Effector CD4-positive, alpha-beta T cell (primary cell): ENCODE measurements at places on chromosomes 5 and 9.

DNA sequence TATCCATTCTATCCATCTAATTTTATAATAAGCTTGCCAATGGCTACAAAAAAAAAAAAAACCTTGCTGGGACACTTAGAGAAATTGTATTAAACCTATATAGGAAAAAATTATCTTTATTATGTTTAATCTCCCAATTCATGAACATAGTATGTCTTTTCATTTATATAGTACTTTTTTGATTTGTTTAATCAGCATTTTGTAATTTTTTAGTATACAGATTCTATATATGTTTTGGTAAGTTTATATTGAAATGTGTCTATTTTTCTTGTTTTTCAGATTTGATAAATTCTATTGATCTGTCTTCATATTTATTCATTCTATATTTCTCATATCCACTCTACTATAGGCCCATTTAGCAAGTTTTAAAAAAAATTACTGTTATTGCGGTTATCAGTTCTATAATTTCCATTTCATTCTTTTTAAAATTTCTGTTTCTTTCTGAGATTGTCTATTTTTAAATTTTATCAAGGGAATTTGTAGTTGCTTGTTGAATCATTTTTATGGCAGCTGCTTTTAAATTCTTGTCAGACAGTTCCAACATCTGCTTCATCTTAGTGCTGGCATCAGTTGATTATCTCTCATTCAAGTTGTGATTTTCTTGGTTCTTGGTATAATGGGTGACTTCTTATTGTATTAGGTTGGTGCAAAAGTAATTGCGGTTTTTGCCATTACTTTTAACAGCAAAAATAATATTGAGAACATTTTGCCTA is 170.1 kb upstream of the S1PR3 start:
- DNase-seq, result no peak

DNA sequence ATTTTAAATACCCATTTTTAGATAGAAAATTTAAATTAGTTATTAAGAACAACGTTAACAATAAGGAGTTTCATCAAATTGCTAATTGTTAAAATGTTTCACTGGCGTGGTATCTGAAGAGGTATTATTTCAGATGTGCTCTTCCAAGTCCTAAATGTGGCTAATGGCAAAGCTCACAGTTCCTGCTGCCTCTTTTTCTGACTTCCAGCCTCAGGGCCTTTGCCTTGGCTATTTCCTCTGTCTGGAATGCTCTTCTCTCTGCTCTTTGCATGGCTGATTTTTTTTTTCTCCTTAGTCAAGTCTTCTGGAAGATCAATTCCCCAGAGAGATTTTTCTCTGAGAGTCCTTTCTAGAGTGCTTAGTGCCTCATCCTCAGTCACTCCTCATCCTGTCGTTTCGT is 9.6 kb upstream of the SSBP2 start:
- no peak for DNase-seq

DNA sequence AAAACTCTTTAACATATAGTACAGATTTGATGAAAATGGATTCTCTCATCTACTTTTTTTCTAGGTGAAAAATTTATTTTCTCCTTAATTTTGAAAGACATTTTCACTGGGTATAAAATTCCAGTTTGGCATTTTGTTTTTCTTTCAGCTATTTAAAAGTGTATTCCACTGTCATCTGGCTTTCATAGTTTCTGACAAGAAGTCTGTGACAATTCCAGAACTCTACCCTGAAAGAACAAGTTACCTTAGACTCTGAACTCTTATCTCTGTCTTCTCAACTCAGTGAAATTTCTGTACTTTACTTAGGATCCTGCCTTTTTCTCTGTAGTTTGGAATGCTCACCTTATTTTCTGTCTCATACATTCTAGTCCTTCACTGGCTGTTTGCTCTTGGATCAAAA is 161.7 kb downstream of the RANBP17 start:
- no peak for DNase-seq

GRCh38 chr9:99474186-99474585 is 252.1 kb downstream of the SEC61B start:
- no peak for DNase-seq

DNA sequence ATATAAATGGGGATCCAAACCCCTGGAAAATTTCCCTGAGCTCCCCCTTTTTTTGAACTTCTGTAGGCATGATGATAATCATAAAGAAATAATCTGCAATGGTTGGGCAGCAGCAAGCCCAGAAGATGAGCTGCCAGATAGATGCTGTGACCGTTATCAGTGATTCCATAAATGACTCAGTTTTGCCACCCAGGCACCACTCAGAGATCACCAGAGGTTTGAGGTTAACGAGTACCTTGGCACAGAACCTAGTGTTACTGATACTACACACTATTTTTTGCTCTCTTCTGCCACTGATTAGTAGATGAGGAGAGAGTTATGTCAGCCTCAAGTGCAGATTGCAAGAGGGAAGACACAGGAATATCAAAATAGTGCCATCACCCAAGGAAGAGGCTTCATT is 199.3 kb upstream of the PTGER4 start:
- DNase-seq, result no peak
